GM19239 (cell line): ENCODE measurements at places on chromosomes 5 and 9.
A peak's percentile ranks its signal among the peaks of the same experiment; 100 is the strongest.

DNA sequence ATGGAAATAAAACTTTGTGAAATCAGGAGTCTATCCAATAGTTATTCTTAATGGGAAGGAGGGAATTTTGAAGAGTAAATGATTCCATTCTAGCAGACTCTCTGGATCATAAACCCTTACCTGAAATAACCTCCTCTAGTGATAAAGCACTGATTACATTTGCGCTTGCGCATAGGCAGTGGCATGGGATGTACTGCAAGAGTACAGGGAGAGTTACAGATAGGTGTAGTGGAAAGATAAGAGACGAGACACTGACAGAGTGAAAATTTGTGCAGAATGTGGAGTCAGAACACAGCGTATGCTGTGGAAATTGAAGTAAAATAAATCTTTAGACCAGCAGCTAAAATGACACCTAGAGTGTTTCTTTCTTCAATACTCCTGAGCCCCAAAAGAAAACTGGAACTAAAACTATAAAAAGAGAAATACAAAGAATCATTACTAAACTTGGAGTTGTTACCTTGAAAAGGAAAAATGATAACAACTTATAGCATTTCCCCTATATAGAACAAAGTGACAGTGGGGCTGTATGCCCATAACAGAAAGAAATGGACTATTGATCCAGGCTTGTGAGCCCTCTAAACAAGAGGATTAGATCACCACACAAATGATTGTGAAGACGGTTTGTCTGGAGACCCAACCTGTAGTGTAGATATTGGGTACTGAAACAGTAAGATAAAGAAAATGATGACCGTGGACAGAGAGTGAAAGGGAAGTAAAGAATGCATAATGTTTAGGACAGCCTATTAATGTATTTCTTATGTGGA is 1471.2 kb upstream of the NUDT12 start:
- no peak for DNase-seq

DNA sequence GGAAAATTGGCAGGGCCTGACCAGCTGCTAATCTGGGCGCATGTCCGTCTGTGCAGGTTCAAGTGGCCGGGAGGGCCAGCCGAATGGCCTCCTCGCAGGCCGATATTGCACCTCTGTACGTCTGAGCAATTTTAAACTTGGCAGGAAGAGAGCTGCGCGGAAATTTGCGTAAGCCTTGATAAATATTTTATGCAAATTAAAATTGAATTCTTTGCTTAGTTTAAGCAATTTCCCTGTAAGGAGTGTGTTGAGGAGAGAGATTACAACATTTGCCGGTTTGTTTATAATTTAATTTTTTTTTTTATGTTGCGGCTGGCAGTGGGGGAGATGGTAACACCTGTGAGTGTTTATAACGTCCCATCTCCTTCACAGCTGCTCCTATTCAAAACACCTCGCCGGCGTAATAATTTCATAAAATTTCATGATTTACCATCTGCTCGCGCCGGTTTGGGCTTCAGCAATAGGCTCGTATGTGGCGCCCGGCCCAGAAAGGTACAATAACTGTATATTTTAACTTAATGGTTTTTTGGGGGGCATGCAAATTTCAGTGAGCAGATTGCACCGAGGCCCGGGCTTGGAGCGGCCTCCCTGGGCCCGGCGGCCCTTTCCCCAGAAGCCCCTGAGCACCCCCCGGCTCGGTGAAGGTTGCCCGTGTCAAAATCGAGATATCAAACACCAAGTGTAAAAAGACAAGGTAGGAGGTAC is 269.4 kb upstream of the MVB12B start:
- DNase-seq, result no peak

- DNase-seq, result no peak
These were observed 4.6 kb downstream of the HTR1A start for GRCh38 chr5:63957617-63958016.

- no peak for DNase-seq
These were observed 247.7 kb downstream of the PJA2 start for GRCh38 chr5:109161914-109162683.

DNA sequence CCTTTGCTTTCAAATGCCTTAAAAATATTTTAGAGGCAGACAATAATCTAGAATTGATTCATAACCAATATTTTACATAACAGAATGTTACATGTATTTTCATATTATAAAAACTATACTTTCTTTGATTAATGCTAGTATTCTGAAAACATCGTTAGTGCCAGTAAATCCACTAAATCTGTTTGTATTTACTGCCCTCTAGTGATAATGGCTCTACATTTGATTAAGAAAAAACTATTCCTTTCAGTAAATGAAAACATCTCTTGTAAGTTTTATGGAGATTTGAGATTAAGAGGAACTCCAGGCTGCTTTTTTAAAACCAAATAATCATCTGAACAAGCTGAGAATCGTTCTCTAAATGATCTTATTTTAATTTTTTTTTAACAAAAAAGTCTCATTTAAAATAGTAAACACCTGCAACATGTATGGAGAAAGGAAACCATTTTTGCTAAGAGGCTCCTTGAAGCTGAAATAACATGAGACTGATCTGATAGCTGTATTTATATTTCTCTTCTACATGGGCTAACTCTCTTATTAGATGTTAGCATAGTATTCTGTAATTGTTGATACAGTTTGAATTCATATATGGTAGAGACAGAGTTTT is 424.7 kb downstream of the RAB3C start:
- peak; percentile 3 for DNase-seq

GRCh38 chr5:58149345-58149744 is 310.5 kb downstream of the PLK2 start:
- no peak for DNase-seq

DNA sequence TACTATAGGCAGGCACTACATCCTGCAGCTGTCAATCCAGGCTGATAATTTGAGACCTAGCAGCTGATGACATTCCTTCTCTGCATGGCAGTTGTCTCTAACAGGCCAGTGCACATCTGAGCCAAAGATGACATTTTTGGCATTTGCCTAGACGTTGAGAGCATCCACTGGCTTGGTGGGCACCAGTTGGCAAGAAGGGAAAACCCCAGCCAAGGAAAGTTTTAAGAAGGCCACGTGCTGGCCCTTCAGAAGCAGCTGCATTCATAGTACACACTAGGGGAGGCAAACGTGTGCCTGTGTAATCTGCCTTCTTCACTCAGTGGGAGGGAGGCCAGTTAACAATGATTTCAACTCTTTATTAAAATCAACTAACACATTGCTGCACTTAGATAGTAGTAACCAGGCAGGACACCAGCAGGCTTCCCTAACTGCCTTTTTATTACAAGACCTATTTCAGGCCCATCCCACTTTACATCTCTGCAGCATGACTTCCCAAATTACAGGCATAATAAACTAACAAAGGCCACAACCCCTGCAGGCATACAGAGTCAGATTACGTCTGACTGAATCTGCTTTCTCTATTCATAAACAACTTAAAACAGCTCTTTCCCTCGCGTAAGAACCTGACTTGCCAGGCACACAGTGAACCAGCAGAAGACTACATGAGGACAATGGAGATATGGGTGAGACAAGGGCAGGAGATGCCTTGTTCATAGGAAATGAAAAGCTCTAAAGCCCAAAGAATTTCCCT is 576.3 kb downstream of the PDE4D start:
- DNase-seq, result no peak

- DNase-seq, result no peak
These were observed 26.7 kb upstream of the ECM2 start for GRCh38 chr9:92562461-92562967.

GRCh38 chr9:120916588-120916987 is 10.0 kb downstream of the TRAF1 start:
- DNase-seq, result no peak

- DNase-seq, result no peak
These were observed 5.8 kb downstream of the MTX3 start for GRCh38 chr5:79985288-79985687.

DNA sequence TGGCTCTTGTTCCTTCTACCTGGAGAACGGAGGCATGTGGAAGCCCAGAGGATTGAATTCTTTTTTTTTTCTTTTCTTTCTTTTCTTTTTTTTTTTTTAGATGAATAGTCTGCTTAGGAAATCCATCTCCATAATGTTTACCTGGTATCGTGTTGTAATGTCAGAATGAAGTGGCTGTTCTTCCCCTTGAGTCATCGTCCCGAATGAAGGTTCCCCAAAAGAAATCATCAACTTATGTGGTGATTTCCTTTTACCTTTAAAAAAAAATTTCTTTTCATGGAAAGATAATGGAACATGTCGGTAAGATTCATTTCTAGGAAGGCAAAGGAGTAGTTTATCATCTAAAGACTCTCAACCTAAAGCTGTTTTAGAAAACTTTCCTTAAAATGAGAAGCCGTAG is 59.7 kb downstream of the DOCK8 start:
- no peak for DNase-seq

GRCh38 chr9:110996436-110997220 is 41.6 kb downstream of the LPAR1 start:
- no peak for DNase-seq

GRCh38 chr9:97847474-97848214 is 5.4 kb upstream of the FOXE1 start:
- DNase-seq, result no peak

DNA sequence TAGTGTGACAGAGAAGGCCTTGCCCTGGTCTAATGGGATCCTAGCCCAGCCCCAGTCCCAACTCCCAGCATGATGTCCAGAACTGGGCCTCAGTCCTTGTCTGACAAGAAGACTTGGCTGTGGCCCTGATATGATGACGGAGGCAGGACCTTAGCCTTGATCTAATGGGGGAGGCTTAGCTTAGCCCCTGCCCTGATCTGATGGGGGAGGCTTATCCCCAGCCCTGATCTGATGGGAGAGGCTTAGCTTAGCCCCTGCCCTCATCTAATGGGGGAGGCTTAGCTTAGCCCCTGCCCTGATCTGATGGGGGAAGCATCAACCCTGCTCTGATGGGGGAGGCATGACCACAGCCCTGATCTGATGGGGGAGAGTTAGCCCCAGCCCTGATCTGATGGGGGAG is 3.7 kb downstream of the PKN3 start:
- DNase-seq, result no peak

GRCh38 chr9:93024986-93025630 is 33.4 kb upstream of the SUSD3 start:
- no peak for DNase-seq

GRCh38 chr5:64637837-64638443 is 52.4 kb upstream of the SHISAL2B start:
- no peak for DNase-seq

GRCh38 chr5:178627259-178627598 is 379 bp upstream of the CLK4 start:
- no peak for DNase-seq

GRCh38 chr5:147763791-147764525 is 18.6 kb downstream of the JAKMIP2 start:
- DNase-seq, result no peak

- no peak for DNase-seq
These were observed 498 bp downstream of the HAUS6 start for GRCh38 chr9:19102181-19102630.

DNA sequence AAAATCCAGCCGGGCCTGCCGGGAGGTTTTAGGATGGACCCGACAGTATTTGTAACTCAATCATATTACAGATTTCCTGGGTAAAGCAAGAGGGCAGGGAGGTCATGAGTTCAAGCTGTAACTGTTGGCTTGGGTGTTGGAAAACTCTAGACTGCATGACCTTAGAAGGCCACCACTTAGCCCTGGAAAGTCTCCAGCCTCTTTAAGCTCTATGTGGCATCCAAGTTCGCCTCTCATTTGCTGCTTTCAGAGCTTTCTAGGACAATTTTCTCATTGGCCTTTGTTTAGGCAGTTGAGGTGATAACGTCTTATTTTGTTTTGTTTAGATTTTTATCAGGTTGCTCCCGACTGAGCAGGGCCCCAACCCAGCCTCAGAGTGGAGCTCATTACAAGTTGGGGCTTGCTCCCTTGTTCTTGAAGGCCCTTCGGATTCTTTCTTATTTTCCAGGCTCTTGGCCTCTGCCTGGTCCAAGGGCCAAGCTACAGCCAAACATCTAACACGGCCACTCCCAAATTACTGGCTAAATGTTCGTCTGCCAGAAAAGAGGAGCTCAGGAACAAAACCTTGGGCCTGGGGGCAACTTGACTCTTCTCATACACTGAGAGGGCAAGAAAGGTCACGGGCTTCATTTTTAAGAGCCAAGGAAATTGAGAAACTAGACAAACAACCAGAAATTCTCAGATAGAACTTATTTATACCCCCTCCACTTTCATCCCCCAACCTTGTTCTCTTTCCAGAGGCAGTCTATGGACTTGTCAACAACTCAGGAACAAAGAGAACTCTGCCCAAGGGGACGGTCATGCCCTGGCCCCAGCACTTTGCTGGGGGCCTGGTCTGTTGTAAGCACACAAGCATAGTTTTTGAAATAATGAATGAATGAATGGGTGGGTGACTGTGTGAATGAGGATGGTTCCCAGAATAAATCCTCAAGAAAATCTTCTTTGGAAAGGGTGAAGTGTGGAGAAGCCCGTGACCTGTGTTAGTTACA is 526.9 kb downstream of the BNC2 start:
- DNase-seq, result no peak

DNA sequence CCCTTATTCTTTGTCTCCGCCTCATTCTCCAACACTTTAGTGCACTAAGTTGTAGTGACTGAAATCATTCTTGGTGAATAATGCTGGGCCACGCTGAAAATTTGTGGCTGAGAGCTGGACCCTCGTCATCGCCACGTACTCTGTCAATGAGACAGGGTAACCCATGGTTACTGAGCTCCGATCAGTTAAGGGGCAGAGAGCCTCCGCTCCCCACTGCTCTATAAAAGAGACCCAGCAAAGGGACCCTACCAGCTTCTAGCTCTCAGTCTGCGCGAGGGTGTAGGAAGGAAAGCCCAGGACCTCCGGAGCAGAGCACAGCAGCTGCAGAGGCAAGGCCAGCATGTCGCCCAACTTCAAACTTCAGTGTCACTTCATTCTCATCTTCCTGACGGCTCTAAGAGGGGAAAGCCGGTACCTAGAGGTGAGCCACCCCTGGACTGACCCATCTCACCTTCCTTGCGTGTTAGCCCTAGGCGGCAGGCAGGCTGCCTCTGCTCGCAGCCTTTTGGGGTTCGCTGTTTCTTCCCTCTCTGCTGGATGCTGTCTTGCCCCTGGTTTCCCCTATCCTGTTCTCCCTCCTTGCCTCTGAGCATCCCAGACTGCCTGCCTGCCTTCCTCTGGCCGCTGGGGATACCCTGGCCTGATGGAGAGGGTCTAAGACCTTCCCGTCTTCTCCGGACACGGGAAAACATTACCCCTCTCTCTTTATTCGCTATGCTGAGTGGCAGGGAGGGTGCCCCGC is at the start of gene CRHBP:
TSS of gene CRHBP (plus strand) at position 251 of the 742 bp plus-strand sequence. CDS start at position 341, 90 bp downstream.
- DNase-seq, result no peak
